ENCODE measurements at places on chromosomes 12 and 14. TPM values are rescaled to one million over a fixed set of nuclear protein-coding genes. Genes with fewer than 3 reads are reported as not detected.

DNA sequence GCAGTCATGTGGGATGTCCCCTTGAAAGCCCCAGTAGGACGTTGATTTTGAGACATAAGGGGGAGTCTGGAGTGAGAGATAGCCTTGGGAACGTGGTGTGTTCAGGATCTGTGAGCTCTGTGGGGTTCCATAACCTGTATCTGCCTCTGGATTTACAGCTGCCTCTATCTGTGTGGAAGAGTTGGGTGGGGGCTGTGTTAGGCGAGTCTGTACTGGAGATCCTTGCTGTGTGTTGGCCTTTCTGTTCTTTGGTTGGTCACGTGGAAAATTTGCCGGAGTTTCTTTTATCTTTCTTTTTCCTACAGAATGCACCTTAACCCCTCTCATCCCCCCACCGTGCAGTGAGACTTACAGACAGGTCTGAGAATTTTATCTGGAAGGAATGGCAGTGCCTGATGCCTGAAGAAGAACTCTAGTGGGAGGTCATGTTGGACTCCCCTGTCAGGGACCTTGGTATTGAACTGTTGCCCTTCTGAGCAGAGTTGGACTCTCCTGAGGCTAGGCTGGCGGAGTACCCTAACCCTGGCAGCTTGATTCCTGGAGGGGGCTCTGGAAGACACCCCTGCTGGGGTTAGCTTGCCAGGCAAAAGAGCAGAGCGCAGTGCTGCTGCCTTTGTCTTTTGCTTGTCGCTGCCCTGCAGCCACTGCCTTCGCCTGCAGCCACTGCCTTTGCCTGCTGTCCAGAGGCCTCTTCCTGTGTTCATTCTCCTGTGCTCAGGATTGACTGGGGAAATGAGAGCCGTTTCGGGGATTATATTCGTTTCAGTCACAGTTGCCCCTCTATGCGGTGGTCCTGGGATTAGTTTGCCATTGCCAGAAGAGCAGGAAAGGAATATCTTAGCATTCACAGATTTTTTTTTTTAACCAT, 34.1 kb downstream of the ZNF664 start:
- no peak overlapping the region for H3K4me3 ChIP-seq
- H3K4me1 ChIP-seq: peaks cover 34% of the 10 kb centered on the region
- no peaks in the 10 kb centered on the region for H3K27me3 ChIP-seq
- no peak overlapping the region for H3K27ac ChIP-seq

GRCh38 chr12:68111995-68112394, 47.5 kb downstream of the IFNG start:
- H3K4me1 ChIP-seq: no peaks in the 10 kb centered on the region
- H3K27me3 ChIP-seq: no peaks in the 10 kb centered on the region
- DNase-seq: no peak
- H3K36me3 ChIP-seq: no peaks in the 10 kb centered on the region
- H3K27ac ChIP-seq: no peak overlapping the region
- no peak overlapping the region for H3K4me3 ChIP-seq

GRCh38 chr12:131363393-131363792, 347.5 kb upstream of the SFSWAP start:
- no peaks in the 10 kb centered on the region for H3K36me3 ChIP-seq
- H3K4me3 ChIP-seq: no peak overlapping the region
- no peaks in the 10 kb centered on the region for H3K27me3 ChIP-seq
- DNase-seq: no peak
- no peaks in the 10 kb centered on the region for H3K4me1 ChIP-seq

DNA sequence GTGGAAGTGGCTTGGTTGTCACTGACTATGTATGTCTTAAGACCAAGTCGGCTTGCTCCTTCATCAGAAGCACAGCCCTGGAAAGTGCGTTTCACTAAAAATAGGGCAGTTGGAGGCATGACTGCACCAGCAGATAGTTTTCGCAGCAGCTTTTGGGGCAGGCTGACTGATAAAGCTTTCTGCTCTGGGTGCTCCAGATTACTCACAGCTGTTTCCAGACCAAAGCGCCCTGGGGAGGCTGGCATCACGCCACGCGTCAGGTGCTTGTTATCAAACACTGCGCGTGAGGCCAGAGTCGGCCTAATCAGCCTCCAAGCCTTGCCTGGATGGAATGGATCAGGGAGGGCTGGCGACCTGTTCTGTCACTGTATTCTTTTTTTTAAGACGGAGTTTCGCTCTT, 13.3 kb upstream of the LRRC10 start:
- no peaks in the 10 kb centered on the region for H3K27me3 ChIP-seq
- peak overlapping the region; percentile 42 for H3K27ac ChIP-seq
- H3K36me3 ChIP-seq: no peaks in the 10 kb centered on the region
- H3K4me1 ChIP-seq: no peaks in the 10 kb centered on the region

DNA sequence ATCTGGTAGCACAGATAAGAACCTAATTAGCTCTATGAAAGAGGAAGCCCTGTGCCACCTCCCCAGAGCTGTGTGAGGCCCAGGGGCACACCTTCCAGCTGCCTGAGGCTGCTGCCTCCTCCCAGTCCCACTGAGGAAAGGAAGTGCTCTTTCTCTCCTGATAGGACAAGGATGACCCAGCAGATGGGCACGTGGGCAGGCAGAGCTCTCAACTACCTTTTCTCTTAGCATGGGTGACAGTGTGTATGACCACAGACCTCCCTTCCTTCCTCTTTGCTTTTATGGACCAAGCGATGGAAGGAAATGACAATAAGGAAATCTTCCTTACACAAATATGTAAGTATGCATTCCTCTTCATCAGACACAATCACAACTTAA, 127.6 kb upstream of the AMIGO2 start:
- H3K27ac ChIP-seq: no peak overlapping the region
- no peak for DNase-seq
- H3K4me3 ChIP-seq: no peak overlapping the region
- no peaks in the 10 kb centered on the region for H3K27me3 ChIP-seq
- no peaks in the 10 kb centered on the region for H3K36me3 ChIP-seq
- no peaks in the 10 kb centered on the region for H3K4me1 ChIP-seq

DNA sequence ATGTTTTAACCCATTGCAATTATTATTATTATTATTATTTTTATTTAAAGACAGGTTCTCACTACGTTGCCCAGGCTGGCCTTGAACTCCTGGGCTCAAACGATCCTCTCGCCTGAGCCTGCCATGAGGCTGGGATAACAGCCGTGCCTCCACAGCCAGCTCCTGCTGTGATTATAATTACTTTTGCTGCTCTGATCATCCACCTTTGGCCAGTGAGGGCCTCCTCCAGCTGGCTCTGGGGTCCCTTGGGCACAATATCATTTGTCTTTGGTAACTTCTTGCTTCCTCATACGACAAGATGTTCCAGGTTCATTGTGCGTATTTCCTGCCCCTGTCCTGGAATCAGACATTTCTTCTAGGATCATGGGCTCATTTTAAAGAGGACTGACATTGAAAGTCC, 28.4 kb downstream of the LRTM2 start:
- no peaks in the 10 kb centered on the region for H3K4me1 ChIP-seq
- H3K4me3 ChIP-seq: no peak overlapping the region
- no peaks in the 10 kb centered on the region for H3K36me3 ChIP-seq
- DNase-seq: no peak

GRCh38 chr12:12898136-12898717, 6.9 kb downstream of the GPRC5A start:
- H3K27me3 ChIP-seq: no peaks in the 10 kb centered on the region
- no peaks in the 10 kb centered on the region for H3K4me1 ChIP-seq
- no peak overlapping the region for H3K27ac ChIP-seq
- no peaks in the 10 kb centered on the region for H3K36me3 ChIP-seq

DNA sequence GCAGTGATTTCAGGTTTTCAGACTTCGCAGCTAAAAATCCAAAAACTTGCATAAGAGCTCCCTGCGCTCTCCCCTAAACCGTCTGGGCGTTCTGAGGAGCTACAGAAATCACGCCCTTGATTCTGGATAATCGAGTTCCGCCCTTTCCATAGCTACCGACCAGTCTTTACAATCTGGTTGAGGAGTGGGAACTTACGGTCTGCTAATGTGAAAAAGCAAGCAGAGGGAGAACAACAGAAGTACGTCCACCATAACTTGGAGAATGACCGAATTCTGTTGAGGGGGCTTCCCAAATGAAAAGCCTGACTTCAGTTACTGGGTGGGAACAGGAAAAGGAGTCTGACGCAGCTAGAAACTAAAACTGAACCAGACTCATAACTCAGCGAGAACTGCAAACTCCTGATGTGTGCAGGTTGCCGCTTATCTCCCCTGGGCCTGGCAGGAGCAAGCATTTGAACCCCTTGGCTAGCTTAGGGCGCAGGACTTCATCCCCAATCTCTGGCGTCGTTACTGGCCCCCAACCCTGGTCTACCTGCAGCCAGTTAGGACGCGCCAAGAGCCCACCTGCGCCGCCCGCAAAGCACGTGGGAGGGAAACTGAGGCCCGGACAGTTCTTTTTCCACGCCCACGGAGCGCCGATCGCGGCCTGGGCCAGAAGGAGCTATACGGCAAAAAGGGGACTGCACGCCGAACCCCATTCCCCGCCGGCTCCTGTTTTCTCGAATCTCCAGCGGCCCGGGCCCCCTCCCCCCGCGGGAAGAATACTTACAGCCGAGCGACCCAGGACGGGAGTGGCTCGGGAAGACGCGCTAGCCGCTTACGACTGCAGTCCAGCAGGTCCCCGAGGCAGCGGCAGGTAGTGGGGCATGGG, 838 bp downstream of the LRIG3 start:
- DNase-seq: no peak
- peak overlapping the region; percentile 84 for H3K4me3 ChIP-seq
- H3K36me3 ChIP-seq: no peaks in the 10 kb centered on the region
- peaks cover 15% of the 10 kb centered on the region for H3K27me3 ChIP-seq

KRT78 gene
- polyA plus RNA-seq: 0.07 TPM

TAS2R20 gene
- 0.13 TPM for polyA plus RNA-seq

CHGA gene
- not detected for polyA plus RNA-seq

FGF23 gene
- polyA plus RNA-seq: 0.01 TPM

KRT83 gene
- not detected for polyA plus RNA-seq

RFX4 gene
- polyA plus RNA-seq: 0.01 TPM

TRIM9 gene
- 0.48 TPM for polyA plus RNA-seq

Data from heart right ventricle (tissue), 16 donors.